A549 treated with CpdA at 1 μM for 4 hours (cell line): ENCODE measurements at places on chromosomes 3 and 15. TPM values are rescaled to one million over a fixed set of nuclear protein-coding genes. Genes with fewer than 3 reads are reported as not detected.

CP gene
- total RNA-seq = 3.4 to 8.3 TPM (median 5.9 TPM) in 5 replicates

CD80 gene
- not detected in 5 replicates for total RNA-seq

WDR93 gene
- 0.06 to 0.28 TPM (median 0.21 TPM) in 4 of 5 replicates, not detected in the other for total RNA-seq

APBA2 gene
- 17.2 to 21.8 TPM (median 18.3 TPM) in 5 replicates for total RNA-seq

CASR gene
- total RNA-seq = not detected in 5 replicates

CHRNA3 gene
- total RNA-seq = 0.42 to 1.0 TPM (median 0.52 TPM) in 5 replicates

GOLGA6B gene
- total RNA-seq = not detected in 5 replicates

NR1I2 gene
- not detected in 5 replicates for total RNA-seq

BCHE gene
- total RNA-seq = 0.54 to 1.4 TPM (median 0.94 TPM) in 5 replicates

ENTPD3 gene
- 0.13 TPM in 1 of 5 replicates, not detected in the others for total RNA-seq

BOC gene
- 6.1 to 7.5 TPM (median 7.0 TPM) in 5 replicates for total RNA-seq

PSTPIP1 gene
- total RNA-seq = not detected in 5 replicates

GLDN gene
- total RNA-seq = not detected in 5 replicates

MESP1 gene
- total RNA-seq = 2.9 to 7.5 TPM (median 6.2 TPM) in 5 replicates

MYNN gene
- total RNA-seq = 8.7 to 11.4 TPM (median 9.6 TPM) in 5 replicates

LRCH3 gene
- total RNA-seq = 13.2 to 24.1 TPM (median 15.4 TPM) in 5 replicates

MFGE8 gene
- total RNA-seq = 306 to 389 TPM (median 324 TPM) in 5 replicates

GOLGA8R gene
- 0.11 to 0.28 TPM (median 0.22 TPM) in 5 replicates for total RNA-seq

ZBBX gene
- not detected in 5 replicates for total RNA-seq

U2SURP gene
- 68.7 to 112 TPM (median 83.7 TPM) in 5 replicates for total RNA-seq

GOLGA6L7 gene
- total RNA-seq = not detected in 5 replicates

TMC3 gene
- not detected in 5 replicates for total RNA-seq

PP2D1 gene
- not detected in 5 replicates for total RNA-seq

AP3B2 gene
- total RNA-seq = 0.31 to 0.90 TPM (median 0.42 TPM) in 5 replicates

CYP11A1 gene
- not detected in 5 replicates for total RNA-seq

SCN11A gene
- total RNA-seq = not detected in 5 replicates

RAD18 gene
- 11.7 to 14.9 TPM (median 14.7 TPM) in 5 replicates for total RNA-seq

OR5H15 gene
- not detected in 5 replicates for total RNA-seq

CCR8 gene
- not detected in 5 replicates for total RNA-seq

GOLGA8M gene
- not detected in 5 replicates for total RNA-seq

MYO9A gene
- total RNA-seq = 6.9 to 11.0 TPM (median 8.9 TPM) in 5 replicates

IMPG2 gene
- total RNA-seq = 0.01 to 0.02 TPM in 2 of 5 replicates, not detected in the others

THUMPD3 gene
- total RNA-seq = 53.6 to 62.9 TPM (median 56.8 TPM) in 5 replicates

PCYT1A gene
- 29.9 to 41.7 TPM (median 34.6 TPM) in 5 replicates for total RNA-seq

GALNT15 gene
- 0.03 to 0.21 TPM in 2 of 5 replicates, not detected in the others for total RNA-seq

EPHB3 gene
- 0.31 to 0.80 TPM (median 0.38 TPM) in 5 replicates for total RNA-seq

RMDN3 gene
- 21.1 to 24.4 TPM (median 22.7 TPM) in 5 replicates for total RNA-seq

TM4SF1 gene
- 1,446 to 2,525 TPM (median 1,775 TPM) in 5 replicates for total RNA-seq

LRRC31 gene
- 0.02 TPM in 1 of 5 replicates, not detected in the others for total RNA-seq

REC114 gene
- total RNA-seq = not detected in 5 replicates

PCCB gene
- 26.5 to 30.1 TPM (median 28.4 TPM) in 5 replicates for total RNA-seq

MME gene
- total RNA-seq = not detected in 5 replicates

RBP2 gene
- total RNA-seq = not detected in 5 replicates

ABI3BP gene
- 0.75 to 2.8 TPM (median 0.99 TPM) in 5 replicates for total RNA-seq

CFAP100 gene
- not detected in 5 replicates for total RNA-seq
